ENCODE measurements at places on chromosomes 16 and 17.
A peak's percentile ranks its signal among the peaks of the same experiment; 100 is the strongest.

- DNase-seq, result no peak
Observed at GRCh38 chr17:81365601-81366585, 29.4 kb upstream of the BAHCC1 start.

DNA sequence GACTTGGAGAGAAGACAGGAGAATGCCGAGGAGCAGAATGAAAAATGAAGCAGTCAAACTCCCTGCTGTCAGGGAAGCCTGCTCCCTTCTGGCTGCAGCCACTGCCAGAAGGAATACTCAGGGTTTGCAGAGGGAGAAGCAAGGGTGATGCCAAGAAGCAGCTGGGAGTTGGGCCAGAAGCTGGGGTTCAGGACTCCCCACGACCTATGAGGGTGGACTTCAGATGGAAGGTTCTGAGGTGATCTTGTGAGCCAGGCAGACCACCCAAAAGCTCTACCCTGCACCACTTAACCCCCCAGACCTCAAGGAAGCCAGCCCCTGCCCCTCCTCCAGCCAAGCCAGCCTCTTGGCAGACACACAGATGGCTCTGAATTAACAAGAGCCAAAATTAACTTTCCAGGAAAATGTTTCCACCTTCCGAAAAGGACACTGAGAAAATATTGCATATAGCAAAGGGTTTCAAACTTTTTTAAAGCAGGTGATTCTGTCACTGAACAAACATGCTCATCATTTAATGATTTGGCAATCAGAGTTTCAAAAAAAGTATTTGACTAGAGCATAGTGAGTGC lies 126.0 kb upstream of the ERCC4 start:
- DNase-seq, result no peak

DNA sequence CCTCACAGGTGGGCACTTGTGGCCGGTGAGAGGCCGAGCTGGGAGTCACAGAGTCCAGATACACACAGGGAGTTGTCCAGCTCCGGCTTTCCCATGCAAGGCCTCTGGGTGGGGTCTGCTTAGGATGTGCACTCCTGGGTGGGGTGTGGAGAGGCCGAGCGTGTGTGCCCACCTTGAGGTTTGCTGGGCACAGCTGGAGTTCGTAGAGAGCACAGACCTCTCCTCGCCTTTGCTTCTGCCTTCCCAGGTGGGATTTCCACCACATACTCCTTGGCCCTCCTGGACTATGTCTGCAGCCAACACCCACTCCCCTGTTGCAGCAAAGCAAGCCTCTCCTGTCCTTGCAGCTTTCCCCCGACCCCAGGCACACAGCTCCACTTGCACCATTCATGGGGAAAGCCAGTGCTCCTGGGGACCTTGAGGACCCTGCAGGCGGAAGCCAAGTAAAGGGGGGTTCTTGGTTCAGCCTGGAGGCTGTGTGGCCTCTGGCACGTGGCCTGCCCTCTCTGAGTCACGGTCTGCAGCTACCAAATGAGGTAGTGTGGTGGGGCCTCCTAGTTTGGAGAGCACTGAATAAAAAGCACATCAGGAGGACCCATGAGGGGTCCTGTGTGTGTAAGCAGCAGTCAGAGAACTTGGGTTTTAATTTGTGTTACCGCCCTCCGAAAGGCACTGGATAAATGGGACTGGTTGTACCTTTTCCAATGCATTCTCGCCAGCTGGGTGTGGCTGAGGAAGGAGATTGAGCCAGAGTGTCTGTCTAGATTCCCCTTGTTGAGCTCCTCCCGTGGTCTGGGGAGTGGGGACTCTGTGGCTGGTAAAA lies 31.5 kb downstream of the MPRIP start:
- DNase-seq, result peak; percentile 25

DNA sequence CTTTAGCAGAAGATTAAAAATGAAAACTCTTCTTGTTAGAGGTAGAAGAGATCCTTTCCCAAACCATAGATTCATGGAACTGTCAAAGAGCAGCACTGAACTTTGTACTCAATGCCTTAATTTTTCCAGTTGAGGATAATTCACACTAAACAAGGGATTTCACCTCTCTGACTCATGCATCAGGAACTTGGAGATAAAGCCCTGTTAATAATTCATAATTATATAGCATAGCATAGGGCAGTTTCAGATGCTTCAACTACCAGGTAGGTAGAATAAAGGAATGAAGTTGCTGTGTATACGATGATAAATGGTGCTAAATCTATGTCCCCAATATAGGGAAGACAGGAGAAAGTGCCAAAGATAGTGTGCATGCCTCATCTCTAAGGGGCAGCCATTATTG lies 450.4 kb downstream of the MAF start:
- no peak for DNase-seq

- DNase-seq, result peak; percentile 11
Observed at GRCh38 chr16:58843675-58844074, 109.6 kb upstream of the GOT2 start.

- DNase-seq, result peak; percentile 66
Observed at GRCh38 chr17:69828087-69828486, 246.9 kb upstream of the KCNJ16 start.

DNA sequence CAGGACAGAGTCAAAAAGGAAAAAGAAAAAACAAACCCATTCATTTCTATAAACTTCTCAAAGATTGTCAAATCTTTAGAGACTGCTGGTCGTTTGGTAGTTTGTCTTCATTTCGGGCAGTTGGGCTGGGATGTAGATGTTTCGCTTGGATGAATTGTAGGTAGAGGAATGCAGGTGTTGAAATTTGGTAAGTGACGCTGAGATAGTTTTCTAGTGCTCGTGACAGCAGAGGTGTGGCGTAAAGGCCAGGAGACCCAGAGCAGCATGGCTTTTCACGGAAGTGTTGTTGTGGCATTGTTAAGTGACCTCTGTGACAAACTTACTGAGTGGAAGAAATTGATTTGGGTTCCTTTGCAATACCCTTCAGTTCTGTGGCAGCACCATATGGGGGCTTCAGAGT lies 78.2 kb upstream of the CLEC18A start:
- no peak for DNase-seq

GRCh38 chr16:61957075-61957855 lies 79.0 kb downstream of the CDH8 start:
- no peak for DNase-seq

DNA sequence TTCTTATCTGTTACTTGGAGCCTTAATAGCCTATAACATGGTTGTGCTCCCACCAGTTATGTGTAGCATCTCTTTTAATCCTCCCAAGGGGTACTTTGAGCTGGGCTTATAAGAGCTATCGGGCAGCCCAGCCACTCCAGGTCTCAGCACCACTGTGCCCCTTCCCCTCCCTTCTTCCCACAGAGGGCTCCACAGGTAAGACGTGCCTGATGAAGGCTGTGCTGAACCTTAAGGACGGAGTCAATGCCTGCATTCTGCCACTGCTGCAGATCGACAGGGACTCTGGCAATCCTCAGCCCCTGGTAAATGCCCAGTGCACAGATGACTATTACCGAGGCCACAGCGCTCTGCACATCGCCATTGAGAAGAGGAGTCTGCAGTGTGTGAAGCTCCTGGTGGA lies 7.0 kb downstream of the TRPV2 start:
- no peak for DNase-seq

GRCh38 chr17:16342979-16343378 lies 10.3 kb downstream of the CENPV start:
- DNase-seq, result peak; percentile 22

DNA sequence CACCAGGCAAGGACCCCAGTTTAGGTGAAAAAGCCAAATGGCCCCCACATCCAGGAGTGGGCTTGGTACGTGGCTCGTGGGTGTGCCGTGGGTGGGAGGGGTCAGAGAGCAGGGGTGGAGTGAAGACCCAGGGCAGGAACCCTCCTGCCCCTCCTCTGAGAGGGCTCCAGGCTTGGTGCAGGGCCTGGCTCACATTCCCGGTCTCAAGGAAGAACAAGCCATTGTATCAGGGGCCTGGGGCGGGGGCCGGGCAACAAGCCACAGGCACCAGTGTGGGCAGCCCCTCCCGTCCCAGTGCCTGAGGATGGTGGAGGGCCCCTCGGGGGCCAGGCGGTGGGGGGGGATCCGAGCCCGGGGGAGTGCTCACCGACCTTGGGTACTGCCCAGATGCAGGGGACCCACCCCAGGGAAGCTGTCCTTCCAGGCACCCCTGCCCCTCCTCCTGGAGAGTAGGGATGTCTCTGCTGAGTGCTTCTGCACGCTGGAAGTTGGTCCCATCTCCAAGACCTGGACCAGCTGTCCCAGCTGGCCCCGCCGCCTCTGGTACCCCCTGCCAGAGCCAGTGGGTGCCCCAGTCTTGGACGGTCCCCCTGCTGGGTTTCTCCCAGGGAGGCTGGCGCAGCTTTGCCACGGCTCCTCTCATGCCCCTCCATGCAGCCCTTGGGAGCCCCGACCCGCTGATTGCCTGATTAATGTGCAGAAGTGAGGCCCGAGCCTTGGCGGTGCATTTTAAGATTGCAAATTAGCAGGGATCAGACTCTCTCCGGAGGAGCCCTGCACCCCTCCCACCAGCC lies 83.7 kb downstream of the RTN4RL1 start:
- DNase-seq, result no peak

- no peak for DNase-seq
Observed at GRCh38 chr16:84604477-84605013, 13.3 kb downstream of the COTL1 start.

DNA sequence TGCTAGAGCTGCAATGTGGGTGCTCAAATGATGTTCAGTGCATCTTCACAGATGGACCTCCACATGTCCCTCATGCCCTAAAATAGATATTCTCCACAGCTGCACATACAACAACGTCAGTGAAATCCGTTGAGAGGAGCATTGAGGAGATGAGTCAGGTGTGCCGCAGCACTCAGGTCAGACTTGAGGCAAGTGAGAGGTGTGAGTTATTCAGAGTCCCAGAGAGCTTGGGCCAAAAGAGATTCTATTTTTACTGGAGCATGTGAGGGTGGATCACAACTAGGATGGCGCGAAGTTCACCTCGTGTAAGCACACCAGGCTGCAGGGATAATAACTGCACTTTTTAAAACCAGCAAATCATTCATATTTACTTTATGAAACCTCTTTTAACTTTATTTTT lies 645.3 kb downstream of the MAF start:
- DNase-seq, result no peak

- DNase-seq, result no peak
Observed at GRCh38 chr17:34068571-34068970, 186.5 kb upstream of the CCL2 start.

- no peak for DNase-seq
Observed at GRCh38 chr17:62307196-62307595, 73.2 kb upstream of the EFCAB3 start.

DNA sequence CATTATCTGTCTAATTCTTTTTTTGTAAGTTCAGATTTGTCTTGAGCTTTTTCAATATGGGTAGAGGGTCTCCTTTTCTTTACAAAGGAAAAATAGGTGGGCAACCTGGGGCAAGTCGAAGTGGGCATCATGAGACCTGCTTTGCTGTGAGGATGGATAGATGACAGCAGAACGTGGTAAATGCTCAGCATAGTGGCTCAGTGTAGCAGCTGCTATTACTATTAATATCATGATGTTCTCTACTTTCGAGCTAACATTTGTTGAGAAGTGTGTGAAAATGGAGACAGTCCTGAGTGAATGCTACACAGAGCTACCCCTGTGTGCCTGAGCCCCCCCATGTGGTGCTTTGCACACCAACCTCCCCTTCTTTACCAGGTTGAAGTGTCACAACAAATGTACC lies 39.0 kb upstream of the LGALS9 start:
- no peak for DNase-seq

- DNase-seq, result peak; percentile 77
Observed at GRCh38 chr17:45740553-45741330, 43.4 kb upstream of the CRHR1 start.

DNA sequence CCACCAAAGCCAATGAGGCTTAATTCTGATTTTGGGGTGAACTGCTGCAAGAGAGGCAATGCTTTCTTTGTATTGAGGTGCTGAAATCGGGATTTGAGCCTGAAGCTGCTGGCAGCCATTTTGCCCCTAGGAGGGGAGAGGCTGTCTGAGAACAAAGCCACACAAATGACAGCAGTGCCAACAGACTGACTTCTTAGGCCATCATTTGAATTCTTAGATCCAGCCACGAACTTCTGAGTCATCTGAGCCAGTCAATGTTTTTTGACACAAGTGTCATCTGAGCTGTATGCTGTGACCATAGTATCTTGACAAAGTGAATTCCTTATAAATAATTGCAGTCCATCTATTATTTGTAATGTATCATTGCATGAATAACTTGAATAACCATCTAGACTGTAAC lies 29.0 kb downstream of the HYDIN start:
- DNase-seq, result no peak

- DNase-seq, result no peak
Observed at GRCh38 chr17:41301916-41302901, at the start of gene KRTAP29-1. KRTAP29-1 (minus strand) TSS chr17:41302851; CDS start chr17:41302851, 0 bp downstream.

DNA sequence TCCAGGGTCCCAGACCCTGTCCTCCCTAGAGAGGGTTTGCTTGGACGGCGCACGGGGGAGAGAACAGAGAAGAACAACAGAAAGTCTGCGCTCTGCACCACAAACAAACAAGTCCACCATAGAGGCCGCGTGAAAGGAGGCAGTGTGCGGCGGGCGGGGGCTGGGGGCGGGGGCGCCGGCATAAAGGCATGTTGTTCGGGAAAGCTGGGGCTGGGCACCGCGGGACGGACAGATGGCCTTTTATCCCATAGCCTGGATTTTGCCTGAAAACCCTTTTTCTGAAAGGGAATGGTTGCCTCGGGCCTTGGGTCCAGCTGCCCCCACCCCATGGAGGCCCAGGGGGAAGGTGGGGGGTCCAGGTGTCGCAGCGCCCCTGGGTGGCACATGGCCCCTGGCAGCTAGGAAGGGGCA lies 26.0 kb downstream of the FA2H start:
- no peak for DNase-seq

DNA sequence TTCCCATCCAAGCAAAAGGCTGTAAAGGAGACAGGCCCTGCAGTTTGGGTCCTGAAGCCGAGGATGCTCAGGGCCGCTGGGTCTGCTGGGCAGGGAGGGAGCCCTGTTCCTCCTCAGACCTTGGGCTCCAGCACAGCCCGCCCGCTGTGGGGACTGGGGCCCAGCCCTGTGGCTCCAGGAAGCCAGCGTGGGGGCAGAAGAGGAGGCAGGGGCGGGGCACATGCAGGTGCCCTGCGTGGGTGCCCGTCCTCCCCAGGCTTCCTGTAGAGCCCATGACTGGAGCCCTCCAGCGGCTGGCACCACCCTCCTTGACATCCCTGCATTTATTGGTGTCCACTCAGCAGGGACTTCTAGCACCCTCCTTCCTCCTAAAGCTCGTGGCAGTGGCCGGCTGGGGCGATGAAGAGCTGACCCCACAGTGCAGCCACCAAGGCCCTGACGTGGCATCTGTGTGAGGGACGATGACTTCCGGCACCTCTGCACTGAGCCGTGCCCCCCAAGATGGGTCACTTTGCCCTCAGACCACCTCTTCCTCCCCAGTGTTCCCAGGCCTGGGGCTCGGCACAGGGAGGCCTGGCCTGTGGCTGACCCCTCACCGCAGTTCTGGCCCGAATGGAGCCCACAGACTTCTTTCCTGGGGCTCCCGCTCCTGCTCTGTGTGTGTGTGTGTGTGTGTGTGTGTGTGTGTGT lies 9.9 kb downstream of the PRSS27 start:
- DNase-seq, result no peak

Measured in AG08395 (cell line).